ENCODE measurements at places on chromosomes 13 and 19.

DNA sequence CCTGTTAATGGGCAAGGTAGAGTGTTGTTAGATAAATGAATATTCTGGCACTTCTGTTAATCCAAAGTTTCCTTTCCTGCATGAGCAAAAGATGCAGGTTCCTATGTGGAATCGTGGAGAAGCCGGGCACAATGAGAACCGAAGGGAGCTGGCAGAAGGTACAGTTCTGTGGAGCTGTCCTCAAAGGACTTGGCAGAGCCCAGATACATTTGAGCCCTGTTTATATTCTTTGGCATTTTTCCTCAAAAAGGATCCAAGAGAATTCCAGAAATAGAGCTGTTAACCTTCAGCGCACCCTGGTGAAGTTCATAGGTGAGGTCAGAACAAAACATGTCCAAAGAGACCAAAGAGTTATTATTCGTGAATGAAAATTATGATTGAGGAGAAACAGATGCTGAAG is 4.0 kb upstream of the DLEU7 start:
- peaks cover 3% of the 10 kb centered on the region for H3K36me3 ChIP-seq
- no peak for DNase-seq
- peaks cover 32% of the 10 kb centered on the region for H3K27me3 ChIP-seq

GRCh38 chr19:38362076-38362945 is 12.1 kb upstream of the PSMD8 start:
- no peaks in the 10 kb centered on the region for H3K36me3 ChIP-seq
- H3K4me3 ChIP-seq: peak overlapping the region; percentile 88
- H3K27me3 ChIP-seq: peaks cover 31% of the 10 kb centered on the region

DNA sequence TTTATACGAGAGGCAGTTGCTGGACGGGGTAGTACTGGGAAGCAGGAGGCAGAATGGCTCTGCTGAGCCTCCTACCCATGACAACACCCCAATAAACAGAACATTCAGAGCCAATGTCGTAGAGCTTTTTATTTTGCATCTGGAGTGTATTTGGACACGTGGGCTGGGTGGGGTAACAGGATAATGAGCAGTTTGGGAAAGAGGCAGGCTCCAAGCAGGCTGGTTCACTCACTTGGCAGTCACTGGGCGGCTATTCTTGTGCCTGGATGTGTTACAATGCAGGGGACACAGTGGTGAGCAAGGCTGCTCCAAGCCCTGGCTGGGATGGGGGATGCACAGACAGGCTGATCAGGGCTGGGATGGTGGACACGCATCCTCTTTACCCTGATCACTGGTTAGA is 9.5 kb downstream of the ACTMAP start:
- H3K27ac ChIP-seq: no peak overlapping the region
- peaks cover 3% of the 10 kb centered on the region for H3K4me1 ChIP-seq
- no peak for DNase-seq

DNA sequence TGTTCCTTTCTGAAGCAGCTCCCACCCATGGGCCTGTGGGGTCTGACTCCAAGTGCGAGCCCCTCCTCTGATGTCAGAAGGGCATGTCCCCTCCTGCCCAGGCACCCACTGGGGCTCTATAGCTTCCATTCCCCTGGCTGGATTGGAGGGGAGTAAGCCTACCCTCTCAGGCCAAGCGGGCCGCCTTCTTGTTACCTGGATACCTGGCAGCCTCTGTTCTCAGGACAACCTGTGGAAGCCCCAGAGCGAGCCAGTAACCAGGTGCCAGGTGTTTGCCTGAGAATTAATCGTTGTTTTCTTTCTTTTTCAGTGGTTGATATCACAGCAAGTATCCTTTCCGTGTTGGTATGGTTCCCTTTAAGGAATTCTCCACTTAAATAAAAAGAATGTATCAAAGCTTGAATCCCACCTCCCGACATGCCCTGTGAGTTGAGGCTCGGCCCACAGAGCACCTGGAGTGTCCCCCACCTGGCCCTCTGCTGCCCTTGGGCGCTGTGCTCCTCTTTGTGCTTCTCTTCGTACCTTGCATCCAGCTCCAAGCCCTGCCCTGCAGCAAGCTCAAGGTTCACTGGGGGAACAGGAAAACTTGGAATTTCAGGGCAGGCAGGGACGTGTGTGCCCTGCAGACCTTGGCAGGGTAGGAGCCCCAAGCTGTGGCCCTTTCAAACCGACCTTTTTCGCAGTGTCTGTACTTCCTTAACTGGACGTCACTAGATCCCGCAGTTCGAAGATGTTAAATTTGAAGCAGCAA is 15.0 kb downstream of the MAU2 start:
- no peak overlapping the region for H3K4me3 ChIP-seq
- no peaks in the 10 kb centered on the region for H3K4me1 ChIP-seq
- H3K36me3 ChIP-seq: peaks cover 36% of the 10 kb centered on the region
- DNase-seq: no peak
- H3K27ac ChIP-seq: no peak overlapping the region

DNA sequence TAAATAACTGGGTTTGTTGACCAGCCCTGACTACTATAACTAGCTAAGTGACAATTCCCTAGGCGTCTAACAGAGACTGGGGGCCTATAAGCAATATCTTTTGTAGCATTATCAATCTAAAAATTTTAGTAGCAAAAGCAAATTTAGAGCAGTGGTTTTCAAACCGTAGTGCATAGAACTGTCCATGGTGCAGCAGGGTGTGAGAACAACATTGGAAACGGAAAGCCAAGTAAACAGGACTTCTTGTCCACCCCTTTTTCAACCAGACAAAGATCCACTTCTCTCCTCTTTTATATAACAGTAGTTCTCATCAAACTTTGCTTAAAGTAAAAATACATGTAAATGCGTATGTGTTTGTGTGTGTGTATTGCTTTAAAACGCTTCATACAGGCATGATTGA is 1099.1 kb upstream of the ATXN8OS start:
- no peaks in the 10 kb centered on the region for H3K36me3 ChIP-seq
- no peaks in the 10 kb centered on the region for H3K4me1 ChIP-seq
- DNase-seq: no peak
- H3K4me3 ChIP-seq: no peak overlapping the region
- no peak overlapping the region for H3K27ac ChIP-seq
- no peaks in the 10 kb centered on the region for H3K27me3 ChIP-seq

DNA sequence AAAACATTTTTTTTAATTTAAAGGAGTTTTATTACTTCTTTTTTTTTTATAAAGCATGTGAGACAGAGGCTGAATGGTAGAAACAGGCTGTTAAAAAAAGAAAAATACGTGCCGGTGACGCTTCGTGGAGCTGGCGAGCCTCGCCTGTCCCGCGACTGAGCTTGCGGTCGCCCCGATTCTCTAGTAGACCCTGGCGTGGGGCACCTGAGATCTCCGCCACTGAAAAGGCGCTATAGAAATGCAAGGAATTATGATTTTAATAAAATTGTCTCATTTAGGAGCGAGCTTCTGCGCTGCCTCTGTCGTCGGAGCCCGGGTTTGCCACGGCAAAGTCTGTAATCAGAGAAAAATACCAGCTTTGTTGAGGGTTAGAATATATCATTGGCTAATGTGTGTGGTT is 18.4 kb downstream of the NFIX start:
- no peak overlapping the region for H3K4me3 ChIP-seq
- no peak for DNase-seq
- peaks cover 13% of the 10 kb centered on the region for H3K4me1 ChIP-seq
- no peaks in the 10 kb centered on the region for H3K36me3 ChIP-seq

DNA sequence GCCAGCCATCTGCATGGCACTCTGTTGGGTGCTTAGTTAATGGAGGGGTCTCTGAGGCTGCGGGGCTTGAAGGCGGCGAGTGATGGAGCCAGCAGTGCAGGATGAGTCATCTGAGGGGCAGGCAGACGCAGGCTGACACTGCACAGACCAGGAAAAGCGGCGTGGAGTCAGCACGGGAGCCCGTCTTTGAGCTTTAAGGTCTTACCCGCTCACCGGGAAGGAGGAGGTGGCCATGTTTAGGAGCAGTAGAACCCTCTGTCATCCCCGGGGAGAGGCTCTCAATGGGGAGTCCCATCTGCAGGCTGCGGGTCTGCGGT is 13.1 kb downstream of the NAXD start:
- H3K27me3 ChIP-seq: no peaks in the 10 kb centered on the region
- peaks cover 13% of the 10 kb centered on the region for H3K4me1 ChIP-seq
- no peak for DNase-seq
- H3K27ac ChIP-seq: no peak overlapping the region
- peaks cover 35% of the 10 kb centered on the region for H3K36me3 ChIP-seq
- no peak overlapping the region for H3K4me3 ChIP-seq

DNA sequence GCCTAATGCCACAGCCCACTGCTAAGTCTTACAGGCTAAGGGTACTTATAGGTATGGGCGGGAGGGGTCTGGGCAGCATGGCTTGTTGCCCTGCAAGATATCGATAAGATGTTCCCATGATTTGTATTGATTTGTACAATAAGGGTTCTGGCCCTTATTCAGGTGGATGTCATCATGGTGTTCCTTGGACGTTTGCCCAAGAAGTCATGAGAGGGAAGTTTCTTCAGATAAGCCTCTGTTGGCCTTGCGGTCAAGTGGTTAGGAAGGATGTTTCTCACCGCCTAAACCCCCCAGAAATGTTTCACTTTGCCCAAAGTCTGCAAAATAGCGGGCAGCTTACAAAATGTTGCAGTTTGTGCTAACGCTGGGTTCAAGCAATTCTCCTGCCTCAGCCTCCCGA is 7.3 kb downstream of the PARP4 start:
- H3K4me3 ChIP-seq: no peak overlapping the region
- no peaks in the 10 kb centered on the region for H3K27me3 ChIP-seq
- no peak for DNase-seq
- H3K27ac ChIP-seq: no peak overlapping the region
- H3K4me1 ChIP-seq: peaks cover 12% of the 10 kb centered on the region

DNA sequence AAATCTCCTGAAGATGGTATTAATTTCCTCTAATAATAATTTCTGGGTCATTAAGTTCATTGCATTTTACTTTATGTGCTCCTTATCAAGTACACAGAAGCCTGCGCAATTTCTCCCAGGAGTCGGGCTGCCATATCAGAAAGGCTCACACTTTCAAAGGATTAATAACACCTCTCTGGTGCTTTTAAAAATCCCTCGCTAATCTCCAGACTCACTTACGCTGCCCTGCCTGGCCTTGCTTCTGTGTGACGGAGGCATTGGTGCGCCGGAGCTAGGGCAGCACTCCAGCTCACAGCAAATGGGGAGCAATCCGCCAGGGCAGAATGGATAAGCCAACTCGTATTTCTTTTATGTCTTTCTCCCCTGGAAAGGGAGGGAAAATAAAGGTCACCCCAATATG is 300.8 kb downstream of the EFNB2 start:
- DNase-seq: no peak
- H3K4me3 ChIP-seq: no peak overlapping the region
- H3K4me1 ChIP-seq: no peaks in the 10 kb centered on the region
- H3K27me3 ChIP-seq: no peaks in the 10 kb centered on the region
- H3K27ac ChIP-seq: no peak overlapping the region
- no peaks in the 10 kb centered on the region for H3K36me3 ChIP-seq

DNA sequence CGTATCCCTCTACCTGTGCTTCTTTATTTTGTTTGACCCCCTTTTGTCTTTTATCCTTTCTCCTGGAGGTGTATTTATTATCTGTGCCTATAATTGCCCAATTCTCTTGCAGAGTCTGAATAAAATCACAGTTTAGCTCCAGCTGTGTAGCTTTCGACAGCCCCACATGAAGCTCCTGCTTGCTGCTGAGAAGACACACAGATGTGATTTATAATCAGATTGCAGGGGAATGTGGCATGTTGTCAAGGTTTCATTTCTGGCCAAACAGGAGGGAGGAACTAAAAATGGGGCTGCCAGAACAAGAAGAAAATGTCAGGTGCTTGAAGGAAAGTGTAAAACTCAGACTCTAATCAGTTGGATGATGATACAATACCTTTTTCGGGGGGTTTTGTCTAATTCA is 22.7 kb downstream of the CCNA1 start:
- no peak for DNase-seq
- peaks cover 18% of the 10 kb centered on the region for H3K27me3 ChIP-seq
- no peaks in the 10 kb centered on the region for H3K36me3 ChIP-seq
- H3K27ac ChIP-seq: no peak overlapping the region
- peaks cover 10% of the 10 kb centered on the region for H3K4me1 ChIP-seq

DNA sequence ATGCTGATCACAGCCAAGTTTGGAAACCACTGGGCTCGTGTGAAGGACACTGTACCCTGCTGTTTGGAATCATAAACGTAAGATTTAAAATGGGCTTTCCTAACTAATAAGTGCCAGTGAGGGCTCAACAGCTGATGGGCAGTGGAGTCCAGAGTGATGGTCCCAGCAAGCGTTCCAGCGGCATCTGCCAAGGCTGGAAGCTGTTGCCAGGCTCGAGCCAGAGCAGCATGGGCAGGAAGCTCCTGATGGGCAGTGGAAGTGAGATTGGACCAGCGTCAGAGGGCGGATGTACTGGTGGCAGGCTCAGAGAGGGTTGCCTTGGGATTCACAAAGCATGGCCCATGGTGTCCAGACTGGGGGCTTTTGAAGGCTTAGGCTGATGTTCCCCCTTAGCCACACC is 30.2 kb downstream of the COL4A2 start:
- H3K27me3 ChIP-seq: peaks cover 17% of the 10 kb centered on the region
- H3K36me3 ChIP-seq: no peaks in the 10 kb centered on the region
- H3K4me3 ChIP-seq: no peak overlapping the region
- H3K4me1 ChIP-seq: peaks cover 25% of the 10 kb centered on the region

DNA sequence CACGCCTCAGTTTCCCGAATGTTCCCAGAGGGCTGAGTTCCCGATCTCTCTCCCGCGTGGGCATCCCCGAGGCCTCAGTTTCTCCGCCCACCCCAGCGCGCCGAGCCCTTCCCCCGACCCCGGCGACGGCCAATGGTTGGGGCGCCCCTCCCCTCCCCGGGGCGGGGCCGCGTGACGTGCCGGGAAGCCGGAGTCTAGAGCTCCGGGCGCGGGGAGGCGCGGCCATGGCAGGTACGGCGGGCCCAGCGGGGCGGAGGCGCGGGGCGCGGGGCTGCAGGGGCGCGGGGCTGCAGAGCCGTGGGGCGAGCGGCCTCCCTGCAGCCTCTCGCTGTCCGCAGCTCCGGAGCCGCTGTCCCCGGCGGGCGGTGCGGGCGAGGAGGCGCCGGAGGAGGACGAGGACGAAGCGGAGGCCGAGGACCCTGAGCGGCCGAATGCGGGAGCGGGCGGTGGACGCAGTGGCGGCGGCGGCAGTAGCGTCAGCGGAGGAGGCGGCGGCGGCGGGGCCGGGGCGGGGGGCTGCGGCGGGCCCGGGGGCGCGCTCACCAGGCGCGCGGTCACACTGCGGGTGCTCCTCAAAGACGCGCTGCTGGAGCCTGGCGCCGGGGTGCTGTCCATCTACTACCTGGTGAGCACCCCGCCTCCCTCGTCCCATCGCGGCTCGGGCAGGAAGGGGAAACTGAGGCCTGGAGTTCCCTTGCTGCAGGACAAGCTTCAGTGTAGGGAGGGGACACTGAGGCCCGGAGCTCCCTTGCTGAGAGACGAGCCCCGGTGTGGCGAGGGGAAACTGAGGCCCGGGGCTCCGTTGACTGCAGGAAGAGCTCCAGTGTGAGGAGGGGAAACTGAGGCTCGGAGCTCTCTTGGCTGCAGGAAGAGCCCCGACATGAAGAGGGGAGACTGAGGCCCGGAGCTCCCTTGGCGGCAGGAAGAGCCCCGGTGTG is at the start of gene MPND:
MPND (plus strand) TSS at position 193 of the 938 bp plus-strand sequence; CDS start at position 225, 32 bp downstream.
- peak within 1 kb of the TSS; percentile 92 for H3K4me3 ChIP-seq
- DNase-seq: peak; percentile 92
- H3K27ac ChIP-seq: peak within 1 kb of the TSS; percentile 91
- peaks cover 8% of the 10 kb centered on the region for H3K4me1 ChIP-seq
- H3K36me3 ChIP-seq: peaks cover 13% of the 10 kb centered on the region

Measured in activated T-helper 2 cell treated with anti-CD3 and anti-CD28 coated beads, Interferon-gamma antibody, Interleukin-2, Interleukin-4, amounts not matched to agents 10 μg/mL and 5 μg/mL and 100 μg/mL, durations not matched to agents 14 hours and 24 hours and 36 hours (primary cell).